Tongue (tissue), 3 donors: ENCODE measurements at places on chromosomes 16 and 17. TPM values are rescaled to one million over a fixed set of nuclear protein-coding genes. Genes with fewer than 3 reads are reported as not detected.

ELMO3 gene
- 4.0 TPM for total RNA-seq

GRCh38 chr17:65154770-65155589, 17.8 kb downstream of the RGS9 start:
- no peak for DNase-seq

G6PC1 gene
- total RNA-seq, result not detected

HOXB4 gene
- total RNA-seq, result 0.92 TPM

TBC1D3I gene
- total RNA-seq, result 0.41 TPM

MPP3 gene
- 6.8 TPM for total RNA-seq

HOXB7 gene
- 0.51 TPM for total RNA-seq

TSR3 gene
- total RNA-seq, result 49.6 TPM

- DNase-seq, result no peak
Measured at GRCh38 chr17:44105483-44105882, 18.0 kb downstream of the HDAC5 start.

TP53TG3 gene
- not detected for total RNA-seq

DNA sequence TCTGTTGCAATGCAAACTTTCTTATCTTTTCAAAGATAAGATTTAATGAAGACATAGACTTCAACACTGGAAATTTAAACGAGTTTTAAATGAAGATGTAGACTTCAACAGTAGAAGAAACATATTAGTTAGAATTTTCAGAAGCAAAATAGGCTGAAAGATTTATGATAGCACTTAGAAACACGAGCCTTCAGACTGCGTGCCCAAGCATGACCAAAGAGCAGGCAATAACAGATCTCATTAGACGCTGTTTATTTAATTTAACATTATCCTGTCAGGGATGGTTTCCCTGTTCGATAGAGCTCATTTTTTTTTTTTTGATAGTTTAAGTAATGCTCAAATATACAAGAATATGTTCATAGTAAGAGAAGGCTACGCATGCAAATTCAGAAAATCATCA, 604.7 kb upstream of the SOX9 start:
- no peak for DNase-seq

CASKIN2 gene
- total RNA-seq, result 22.4 TPM

CACNG1 gene
- 44.4 TPM for total RNA-seq

DNA sequence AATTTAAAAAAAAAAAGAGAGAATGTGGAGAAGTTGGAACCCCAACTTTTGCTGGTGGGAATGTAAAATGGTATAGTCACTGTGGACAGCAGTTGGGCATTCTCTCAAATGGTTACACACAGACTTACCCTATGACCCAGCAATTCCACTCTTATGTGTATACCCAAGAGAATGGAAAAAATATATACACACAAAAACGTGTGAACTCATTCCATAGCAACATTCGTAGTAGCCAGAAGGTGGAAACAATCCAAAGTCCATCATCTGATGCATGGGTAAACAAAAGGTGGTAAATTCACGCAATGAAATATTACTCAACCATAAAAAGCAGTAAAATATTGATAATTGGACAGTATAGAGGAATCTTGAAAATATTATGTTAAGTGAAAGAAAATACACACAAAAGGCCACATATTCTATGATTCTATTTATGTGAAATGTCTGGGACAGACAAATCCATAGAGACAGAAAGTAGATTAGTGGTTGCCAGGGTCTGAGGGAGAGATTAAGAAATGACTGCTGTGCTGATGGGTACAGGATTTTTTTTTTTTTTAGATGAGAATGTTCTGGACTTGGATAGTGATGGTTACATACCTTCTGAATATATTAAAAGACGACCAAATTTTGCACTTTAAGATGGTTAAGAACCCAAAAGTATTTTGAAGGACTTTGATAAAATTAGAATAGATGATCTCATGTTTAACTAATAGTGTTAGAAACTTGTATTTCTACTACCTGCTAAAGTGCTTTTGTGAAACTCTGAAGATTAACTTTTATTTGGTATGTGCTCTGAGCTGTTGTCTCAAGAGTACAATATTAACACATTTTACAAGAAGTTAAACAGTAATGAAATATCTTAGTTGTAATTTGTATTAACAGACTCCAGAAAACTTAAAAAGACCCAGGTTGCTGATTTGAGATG, 60.9 kb downstream of the MRTFB start:
- DNase-seq, result no peak

DNA sequence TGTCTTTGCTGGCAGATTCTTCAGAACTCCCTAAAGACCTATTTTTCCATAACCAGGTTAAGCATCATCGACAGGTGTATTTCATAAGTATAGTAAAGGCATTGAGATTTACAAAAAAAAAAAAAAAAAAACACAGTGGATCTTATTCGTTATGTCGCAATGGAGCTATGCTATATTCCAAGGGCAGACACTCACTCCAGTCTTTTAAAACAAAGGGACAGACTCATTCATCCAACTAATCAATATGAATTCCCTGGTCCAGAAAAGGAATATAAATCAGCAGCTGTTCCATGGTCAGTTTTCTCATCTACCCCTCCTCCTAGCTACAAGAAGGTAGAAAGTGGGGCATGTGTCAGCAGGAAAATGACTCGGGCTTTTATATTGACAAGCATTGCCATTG, 97.7 kb upstream of the MON1B start:
- DNase-seq, result no peak

CHP2 gene
- 0.62 TPM for total RNA-seq

GRCh38 chr16:11976850-11977375, 379 bp downstream of the SNX29 start:
- DNase-seq, result no peak

DNA sequence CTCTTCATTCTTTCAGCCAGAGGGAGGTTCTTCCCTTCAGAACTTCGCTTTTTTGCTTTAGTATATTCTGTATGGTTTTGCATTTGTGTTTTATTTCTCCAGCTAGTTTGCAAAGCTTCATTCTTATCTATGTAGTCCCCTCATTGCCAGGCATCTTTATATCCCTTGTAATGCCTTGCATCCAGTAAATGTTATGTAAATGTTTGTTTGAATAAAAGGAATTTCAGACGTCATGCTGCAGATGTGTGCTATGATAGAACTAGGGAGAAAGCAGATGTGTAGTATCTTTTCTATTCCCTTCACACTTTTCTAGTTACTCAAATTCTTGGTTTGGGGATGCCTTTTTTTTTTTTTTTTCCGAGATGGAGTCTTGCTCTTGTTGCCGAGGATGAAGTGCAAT, 62.6 kb upstream of the RASL10B start:
- no peak for DNase-seq

DNA sequence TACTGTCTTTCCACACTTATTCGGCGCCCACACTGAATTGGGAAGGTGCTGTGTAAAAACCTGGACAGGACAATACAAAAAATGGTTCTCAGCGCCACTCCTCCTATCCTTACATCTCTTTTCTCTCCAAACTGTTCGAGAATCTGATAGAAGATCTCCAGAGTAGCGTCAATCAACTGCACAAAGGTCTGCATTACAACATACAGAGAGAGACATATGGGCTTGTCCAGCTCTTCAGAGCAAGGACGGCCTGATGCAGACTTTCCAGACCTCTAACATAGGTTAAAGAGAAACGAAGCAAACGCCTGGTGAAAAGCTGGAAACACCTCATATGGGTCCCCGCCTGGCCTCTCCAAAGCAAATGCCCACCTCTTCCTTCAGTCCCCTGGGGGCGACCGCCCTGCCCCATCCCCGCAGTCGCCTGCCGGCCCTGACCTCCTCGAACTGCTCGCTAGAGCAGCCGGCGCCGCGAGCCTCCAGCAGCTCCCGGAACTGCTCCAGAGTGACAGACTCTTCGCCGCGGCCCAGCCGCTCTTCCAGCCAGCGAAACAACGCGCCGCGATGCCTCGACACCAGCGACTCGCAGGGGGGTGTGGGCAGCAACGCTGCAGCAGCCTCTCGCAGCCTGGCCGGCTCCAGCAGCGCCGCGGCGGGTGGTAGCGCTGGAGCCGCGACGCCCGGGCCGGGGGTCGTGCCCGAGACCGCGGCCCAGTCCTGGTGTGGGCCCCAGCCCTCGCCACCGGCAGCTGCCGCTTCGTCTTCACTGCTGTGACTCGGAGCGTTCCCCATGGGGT, 526 bp downstream of the ZZEF1 start:
- DNase-seq, result peak; percentile 12

DNA sequence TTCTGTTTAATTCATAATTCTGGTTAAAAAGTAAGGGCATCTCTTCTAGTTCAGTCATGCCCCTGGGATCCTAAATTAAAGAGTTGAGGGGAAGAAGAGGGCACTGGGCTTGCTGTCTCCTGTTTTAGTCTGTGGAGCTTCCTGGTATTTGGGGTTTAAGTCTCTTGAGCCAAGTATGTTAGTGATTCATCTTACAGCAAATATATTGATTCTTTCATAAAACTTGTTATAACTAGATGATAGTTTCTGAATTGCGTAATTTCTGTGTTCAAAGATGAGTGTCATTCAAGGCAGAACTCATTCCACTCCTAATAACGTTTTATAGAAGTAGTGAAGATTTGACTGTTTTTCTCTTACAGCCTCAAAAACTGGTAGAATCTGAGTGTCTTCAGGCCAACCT, 1.7 kb downstream of the TXNDC17 start:
- DNase-seq, result no peak

GRCh38 chr17:3636908-3637373, 381 bp downstream of the CTNS start:
- no peak for DNase-seq
